AG08395 (cell line): ENCODE measurements at places on chromosomes 5 and 9.

DNA sequence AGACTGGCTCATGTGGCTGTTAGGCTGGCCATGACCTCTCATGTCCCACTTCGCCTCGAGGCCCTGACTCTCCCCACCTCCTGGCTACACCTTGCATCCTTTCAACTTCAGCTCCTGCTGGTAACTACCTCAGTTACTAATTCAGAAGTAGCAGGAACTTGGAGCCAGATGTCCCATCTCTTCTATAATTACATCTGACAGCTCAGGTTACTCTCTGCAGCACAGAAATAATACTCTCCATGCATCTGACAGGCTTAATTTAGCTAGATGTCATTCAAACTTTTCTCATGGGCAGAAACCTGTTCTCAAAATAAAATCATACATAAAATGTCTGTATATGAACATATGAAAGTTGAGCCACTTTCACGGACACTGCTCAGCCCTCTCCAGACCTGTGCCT, 92.2 kb upstream of the IL33 start:
- DNase-seq, result no peak

DNA sequence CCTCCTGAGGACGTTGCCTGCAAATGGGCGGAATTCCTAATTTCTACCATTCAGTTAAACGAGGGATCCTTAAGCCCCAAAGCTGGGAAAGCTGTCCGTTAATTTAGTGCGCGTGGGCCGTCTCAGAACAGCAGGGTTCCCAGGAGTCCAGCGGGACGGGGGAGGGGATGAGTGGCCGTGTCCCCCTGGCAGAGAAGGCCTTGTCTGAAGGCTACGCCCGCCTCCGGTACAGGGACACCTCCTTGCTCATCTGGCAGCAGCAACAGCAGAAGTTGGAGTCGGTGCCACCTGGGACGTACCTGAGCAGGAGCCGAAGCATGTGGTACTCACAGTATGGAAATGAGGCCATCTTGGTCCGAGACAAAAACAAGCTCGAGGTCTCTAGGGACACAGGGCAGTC, 1.3 kb downstream of the BRD3OS start:
- DNase-seq, result no peak

DNA sequence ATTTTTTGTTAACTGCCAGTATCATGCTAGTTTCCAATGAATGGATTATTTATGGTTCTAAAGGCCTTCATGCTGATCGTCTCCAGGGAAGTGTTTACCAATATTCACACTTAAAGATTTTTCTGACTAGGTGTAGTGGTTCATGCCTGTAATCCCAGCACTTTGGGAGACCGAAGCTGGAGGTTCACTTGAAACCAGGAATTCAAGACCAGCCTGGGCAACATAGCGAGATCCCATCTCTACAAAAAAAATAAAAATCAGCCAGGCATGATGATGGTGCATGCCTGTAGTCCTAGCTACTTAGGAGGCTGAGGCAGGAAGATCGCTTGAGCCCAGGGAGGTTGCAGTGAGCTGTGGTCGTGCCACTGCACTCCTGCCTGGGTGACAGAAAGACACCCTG, 43.5 kb downstream of the FAM13B start:
- no peak for DNase-seq

DNA sequence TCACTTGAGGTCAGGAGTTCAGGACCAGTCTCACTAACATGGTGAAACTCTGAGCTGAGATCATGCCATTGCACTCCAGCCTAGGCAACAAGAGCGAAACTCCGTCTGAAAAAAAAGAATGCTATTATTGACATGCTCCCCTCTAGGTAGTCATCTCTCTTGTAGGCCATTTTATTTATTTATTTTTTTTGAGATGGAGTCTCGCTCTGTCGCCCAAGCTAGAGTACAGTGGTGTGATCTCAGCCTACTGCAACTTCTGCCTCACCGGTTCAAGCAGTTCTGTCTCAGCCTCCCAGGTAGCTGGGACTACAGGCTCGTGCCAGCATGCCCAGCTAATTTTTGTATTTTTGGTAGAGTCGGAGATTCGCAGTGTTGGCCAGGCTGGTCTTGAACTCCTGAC, 20.6 kb upstream of the NIM1K start:
- no peak for DNase-seq

DNA sequence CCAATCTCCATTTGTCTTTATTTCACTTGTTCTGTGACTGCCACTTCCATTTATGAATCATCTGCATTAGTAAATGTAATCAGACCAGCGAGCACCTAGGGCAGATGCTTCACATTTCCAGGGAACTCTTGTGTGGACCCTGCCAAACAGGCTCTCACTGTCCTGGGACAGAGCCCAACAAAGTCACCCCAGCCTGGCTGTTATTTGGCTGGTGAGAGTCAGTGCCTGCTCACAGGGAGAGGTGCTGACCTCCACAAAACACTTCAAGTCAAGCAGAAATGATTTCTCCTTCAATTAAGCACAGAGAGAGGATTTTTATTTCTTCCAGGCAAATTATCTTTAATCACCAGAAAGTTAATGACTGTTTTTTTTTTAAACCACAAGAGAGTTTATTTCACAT, 568.0 kb downstream of the MTRR start:
- DNase-seq, result no peak

DNA sequence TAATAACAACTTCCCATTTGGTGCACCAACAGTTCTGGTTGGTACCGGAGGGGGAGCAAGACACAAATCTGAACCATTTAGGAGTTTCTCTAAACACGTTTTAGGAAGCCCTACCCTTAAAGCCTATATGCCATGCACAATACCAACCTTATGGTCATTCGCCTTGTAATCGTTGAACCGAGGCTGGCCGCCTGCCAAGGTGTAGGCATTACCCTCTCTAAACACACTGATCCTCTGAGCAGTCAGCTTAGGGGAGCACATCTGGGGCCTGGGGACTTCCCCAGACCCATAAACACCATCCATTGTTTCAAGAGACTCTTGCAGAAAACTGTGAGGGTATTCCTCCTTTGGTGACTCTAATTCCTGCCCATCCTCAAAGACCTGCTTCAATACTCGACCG, 328 bp downstream of the GRXCR2 start:
- no peak for DNase-seq

DNA sequence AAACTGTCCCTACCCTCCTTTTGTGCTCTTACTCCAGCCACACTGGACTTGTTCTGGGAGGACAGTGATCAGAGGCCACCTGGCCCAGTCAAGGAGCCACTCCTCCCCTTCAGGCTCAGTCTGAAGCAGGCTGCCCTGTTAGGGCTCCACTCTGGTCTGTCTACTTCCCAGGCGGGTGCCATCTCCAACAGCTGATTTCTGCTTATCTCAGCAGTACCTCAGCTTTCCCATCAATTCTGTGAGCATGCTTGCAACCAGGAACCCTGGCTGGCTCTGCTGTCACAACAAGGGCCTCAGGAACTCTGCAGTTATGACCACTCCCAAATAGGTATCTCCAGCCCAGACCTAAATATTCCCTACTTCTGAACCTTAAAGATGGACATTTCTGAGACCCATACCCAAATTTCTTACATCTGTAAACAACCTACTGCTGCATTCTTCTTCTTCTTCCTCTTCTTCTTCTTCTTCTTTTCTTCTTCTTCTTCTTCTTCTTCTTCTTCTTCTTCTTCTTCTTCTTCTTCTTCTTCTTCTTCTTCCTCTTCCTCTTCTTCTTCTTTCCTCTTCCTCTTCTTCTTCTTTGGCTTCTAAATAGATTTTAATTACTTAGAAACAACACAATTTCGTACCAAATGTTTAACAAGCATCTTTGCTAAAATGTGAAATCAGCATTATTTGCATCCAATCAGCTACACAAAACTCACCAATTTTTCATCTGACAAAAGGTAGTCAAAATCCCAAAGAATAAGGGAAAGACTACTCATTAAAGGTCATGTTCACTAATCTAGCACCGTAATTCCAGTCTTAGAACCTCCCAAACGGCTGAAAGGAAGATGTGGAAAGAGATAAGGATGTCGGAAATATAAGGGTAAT, 13.6 kb upstream of the SLC22A4 start:
- DNase-seq, result no peak

- DNase-seq, result no peak
Observed at GRCh38 chr5:16763211-16763610, 146.4 kb upstream of the RETREG1 start.

GRCh38 chr5:17663182-17663581, 28.9 kb downstream of the TAF11L14 start:
- no peak for DNase-seq

GRCh38 chr9:34556949-34557348, 32.6 kb downstream of the CNTFR start:
- DNase-seq, result no peak

- no peak for DNase-seq
Observed at GRCh38 chr5:129125819-129126218, 31.3 kb downstream of the ISOC1 start.

DNA sequence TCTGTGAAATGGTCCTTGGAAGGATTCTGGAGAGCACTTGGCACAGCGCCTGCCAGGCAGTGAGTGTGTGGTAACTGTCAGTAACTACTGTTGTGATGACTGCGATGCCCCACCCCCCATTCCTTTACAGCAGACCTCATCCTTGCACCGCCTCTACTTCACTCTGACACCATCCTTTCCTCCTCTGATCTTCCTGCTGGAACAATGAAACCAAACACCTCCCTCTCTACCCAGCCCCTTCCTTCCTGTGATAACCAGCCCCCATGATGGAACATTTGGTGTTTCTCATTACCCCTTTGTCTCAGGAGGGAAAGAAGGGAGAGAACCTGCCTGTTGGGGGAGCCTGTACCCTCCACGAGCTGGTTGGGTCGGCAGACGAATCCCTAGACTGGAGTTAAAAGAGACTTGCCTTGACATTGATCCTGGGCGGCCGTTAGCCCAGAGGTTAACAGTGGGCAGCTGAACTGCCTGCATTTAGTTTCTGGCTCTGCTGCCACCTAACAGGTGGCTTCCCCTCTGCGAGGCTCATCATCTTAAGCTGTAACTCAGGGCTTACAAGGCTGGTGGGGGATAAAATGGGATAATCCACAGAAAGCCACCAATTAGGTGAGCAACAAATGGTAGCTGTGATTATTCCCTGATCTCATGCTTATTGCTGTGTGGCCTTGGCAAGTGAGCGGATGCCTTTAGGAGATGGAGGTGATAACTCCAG, 34.2 kb upstream of the GRPEL2 start:
- peak; percentile 27 for DNase-seq

DNA sequence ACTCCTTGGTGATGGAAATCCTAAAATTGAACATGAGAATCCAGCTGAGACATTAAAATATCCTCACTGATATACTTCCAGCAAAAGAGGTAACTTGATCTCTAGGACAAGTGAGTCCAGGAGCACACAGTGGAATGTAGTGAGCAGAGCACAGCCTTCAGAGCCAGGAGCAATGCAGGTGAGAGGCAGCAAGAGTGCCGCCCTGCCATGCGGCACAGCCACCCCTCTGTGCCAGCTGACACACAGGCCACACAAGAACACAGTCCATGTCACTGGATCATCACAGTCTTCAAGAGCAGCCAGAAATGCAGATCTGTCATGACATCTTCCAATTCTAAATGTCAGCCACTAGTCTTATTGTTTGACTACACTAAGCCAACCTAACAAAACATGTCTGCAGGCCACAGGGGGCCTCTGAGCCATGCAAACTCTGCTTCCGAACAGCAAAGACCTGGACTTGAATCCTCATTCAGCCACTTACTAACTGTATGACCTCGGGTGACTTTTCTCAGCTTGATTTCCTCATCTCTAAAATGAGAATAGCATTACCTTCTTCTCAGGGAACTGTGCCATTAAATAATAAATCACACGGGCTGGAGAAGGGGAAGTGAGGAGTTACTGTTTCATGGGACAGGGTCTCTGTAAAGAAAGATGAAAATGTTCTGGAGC, 47.0 kb downstream of the CCDC125 start:
- no peak for DNase-seq

DNA sequence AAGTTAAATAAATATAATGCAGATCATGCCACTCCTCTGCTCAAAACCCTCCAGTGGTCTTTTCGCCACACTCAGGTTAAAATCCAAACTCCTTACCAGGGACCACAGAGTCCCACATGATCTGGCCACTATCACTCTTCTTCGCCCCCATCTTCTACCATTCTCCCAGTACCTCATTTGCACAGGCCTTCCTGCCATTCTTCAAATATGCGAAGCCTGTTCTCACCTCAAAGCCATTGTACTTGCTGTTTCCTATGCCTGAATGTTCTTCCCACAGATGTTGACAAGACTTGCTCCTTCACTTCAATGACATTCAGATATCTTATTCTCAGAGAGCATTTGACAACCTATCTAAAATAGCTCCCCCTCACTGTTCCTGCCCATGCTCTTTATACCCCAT, 10.9 kb downstream of the TEX10 start:
- no peak for DNase-seq

- peak; percentile 7 for DNase-seq
Observed at GRCh38 chr5:103561685-103562452, 720 bp downstream of the NUDT12 start.

- no peak for DNase-seq
Observed at GRCh38 chr5:139636207-139636792, 11.8 kb upstream of the CXXC5 start.

GRCh38 chr5:88818296-88818695, 64.7 kb downstream of the MEF2C start:
- DNase-seq, result no peak

DNA sequence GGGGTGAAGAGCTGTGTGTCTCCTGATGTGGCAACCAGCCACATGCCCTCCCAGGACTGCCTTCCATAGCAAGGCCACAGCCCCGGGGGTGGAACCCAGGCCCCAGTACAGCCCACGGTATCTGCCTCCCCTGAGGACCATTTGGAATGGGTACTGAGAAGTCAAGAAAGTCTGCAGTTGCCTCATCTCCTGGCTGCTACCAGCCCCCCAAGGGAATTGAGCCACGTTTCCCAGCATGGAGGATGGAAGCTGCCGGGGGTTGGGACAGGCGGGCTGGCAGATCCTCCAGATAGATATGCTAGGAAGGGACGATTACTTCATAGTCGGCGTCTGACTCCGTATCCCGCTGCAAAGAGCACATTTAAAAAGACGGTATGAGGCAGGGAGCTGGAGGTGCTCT, 5.5 kb upstream of the DMRT2 start:
- no peak for DNase-seq

GRCh38 chr9:122346478-122347347, 24.1 kb upstream of the PTGS1 start:
- DNase-seq, result peak; percentile 41

- DNase-seq, result no peak
Observed at GRCh38 chr5:152864447-152864846, 459.4 kb upstream of the NMUR2 start.

DNA sequence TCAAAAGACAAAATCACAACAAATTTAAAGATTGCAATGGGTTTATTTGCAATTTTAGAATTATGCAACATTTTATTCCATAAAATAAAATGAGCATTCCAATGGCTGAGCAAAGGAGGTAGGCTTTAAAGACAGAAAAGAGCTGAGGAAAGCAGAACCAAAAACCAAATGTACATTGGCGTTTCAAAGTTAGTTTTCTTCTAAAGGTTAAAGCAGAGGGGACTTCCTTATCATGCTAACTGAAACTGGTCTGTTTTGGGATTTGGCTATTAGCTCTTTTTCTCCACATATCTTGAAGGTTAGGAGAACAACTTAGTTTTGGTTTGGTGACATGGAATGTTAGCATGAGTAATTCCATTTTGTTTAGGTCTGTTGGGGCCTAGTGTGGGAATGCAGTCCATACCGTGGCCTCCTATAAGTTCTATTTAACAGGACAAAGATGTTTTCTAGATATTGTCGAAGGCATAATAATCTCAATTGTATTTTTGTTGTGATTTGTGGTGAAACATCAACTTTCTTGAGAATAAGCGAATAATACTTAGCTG, 20.3 kb downstream of the DCP2 start:
- DNase-seq, result no peak
